ENCODE measurements at places on chromosomes 16 and 17.

DNA sequence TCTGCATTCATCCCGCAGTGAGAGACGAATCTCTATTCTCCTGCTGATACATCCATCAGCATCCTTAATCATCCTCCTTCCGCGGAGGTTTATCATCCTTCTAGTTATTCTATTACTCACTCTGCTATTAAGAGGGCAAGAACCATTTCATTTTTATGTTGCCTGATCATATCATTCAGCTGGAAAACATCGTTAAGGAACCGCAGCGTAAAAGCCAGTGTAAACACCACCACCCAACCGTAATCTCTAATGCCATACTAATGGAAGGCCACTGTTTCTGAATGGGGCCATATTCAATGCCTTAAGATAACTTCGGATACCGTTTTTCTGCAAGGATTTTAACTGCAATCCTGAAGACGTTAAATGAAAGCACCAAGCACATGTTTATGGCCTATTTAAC lies 36.7 kb upstream of the ERCC4 start:
- no peak for DNase-seq

- no peak for DNase-seq
These were observed 613 bp downstream of the ECI1 start for GRCh38 chr16:2250652-2251295.

DNA sequence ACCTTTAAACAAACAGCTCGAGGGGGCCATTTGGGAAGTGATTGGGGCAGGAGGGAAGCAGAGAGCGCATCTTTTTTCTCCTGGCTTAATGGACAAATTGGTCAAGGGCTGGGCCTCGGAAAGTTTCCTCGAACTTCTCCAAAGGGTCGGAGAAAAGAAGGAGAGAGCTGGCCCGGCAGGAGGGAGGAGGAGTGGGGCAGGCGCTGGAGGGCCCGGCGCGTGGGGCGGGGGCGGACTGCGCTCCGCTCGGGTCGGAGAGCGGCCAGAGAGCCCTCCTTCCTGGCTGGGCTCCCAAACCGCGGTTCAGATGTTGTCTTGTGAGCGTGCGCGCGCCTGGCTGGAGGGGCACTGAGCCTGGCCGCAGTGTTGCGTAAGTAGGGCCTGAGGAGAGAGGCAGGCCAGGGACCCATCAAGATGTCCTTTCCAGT lies 1.2 kb downstream of the MMP2 start:
- DNase-seq, result peak; percentile 82

GRCh38 chr16:89123001-89123830 lies 29.6 kb downstream of the ACSF3 start:
- DNase-seq, result no peak

DNA sequence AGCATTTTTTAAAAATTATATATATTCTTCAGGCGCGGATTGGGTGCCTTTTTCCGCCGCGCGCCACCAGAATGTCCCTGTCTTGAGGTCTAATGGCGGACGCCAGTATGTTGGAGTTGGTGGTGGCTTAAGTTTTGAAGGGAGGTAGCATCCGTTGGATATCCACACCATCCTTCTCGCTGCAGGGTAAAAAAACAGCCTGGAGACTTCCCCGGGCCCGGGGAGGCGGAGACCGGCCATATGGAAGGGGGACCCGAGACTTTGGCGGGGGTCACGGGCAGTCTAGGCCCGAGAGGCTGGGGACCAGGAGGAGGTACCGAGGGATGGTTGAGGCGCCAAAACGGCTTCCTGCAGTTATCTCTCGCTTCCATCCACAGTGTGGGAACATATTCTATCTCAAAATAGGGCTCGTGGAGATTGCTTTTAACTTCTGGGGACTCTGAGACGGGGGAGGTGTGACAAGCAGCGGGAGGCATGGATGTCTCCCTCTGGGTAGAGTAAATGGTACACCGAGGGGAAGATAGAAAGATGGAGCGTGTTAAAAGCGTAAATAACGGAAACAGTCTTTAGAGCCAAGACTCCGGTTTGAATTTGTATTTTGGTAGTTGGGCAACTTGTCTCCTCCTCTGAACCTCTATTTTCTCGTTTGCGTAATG lies at the start of gene SF3B3:
Gene SF3B3, plus strand, starts transcription at position 74 of the 656 bp plus-strand sequence. CDS start 2,841 bp downstream, outside the sequence.
- no peak for DNase-seq

- DNase-seq, result no peak
These were observed 15.6 kb downstream of the MRPS23 start for GRCh38 chr17:57834146-57834741.

DNA sequence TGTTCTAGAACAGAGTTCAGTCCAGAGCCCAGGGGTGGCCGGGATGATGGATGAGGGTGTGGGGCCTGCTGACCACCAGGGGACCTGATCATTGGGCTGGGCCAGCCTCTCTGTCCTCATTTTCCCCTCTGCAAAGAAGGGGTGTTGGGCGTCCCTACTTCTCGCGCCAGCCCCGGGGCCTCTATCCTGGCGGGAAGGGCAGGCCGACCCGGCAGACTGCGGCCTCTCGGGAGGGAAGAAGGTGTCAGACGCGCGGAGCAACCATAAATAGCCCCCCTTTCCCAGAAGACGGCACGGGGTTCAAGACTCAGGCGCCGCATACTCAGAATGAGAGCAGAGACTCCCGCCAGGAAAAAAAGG lies 2.0 kb upstream of the CACNA1G start:
- DNase-seq, result no peak

DNA sequence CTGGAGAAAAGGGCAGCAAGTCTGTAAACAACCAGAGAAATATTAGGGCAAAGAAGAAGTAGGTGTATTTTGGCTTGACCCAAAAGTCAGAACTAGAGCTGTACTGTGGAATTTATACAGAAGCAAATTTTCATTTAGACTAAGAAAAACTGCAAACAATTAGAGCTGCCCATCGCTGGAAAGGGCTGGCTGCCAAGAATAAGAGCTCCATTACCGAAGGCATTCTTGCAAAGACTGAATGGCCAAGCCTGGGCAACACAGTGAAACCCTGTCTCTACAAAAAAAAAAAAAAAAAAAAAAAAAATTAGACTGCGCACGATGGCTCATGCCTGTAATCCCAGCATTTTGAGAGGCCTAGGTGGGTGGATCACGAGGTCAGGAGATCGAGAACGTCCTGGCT lies 53.9 kb upstream of the TMC5 start:
- no peak for DNase-seq

GRCh38 chr17:78174346-78174869 lies 6.0 kb downstream of the SYNGR2 start:
- no peak for DNase-seq

- no peak for DNase-seq
These were observed at the start of gene OR4D1 for GRCh38 chr17:58147930-58148434. OR4D1 (plus strand) TSS chr17:58148384; CDS start chr17:58155154, 6,770 bp downstream.

DNA sequence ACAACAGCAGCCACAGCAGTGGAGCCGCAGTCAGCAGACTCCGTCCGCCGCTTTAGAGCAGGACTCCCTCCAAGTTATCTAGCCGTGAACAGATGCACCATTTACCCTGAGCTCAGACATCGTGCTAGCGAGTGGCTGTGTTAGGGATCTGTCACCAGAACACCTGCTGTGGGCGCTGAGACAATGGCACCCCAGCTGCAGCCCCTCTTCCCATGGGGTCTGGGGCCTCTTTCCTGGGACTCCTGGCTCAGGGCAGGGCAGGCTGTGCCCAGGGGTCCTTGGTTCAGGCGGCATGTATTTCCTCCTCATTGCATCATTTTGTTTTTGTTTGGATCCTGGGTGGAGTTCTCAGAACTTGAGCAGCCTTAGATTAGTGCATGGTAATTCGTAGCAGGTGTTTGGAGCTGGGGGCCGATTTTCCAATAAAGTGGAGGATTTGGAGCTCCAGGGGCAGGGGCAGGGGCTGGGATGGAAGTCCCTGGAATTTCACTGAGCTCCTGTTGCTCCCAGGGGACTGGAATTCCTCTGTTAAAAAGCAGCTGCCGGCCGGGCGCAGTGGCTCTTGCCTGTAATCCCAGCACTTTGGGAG lies 23.4 kb downstream of the NMRAL1 start:
- DNase-seq, result no peak

- DNase-seq, result no peak
These were observed 122.6 kb downstream of the SHISA6 start for GRCh38 chr17:11363565-11364117.

GRCh38 chr17:20979792-20980083 lies 63.1 kb downstream of the USP22 start:
- no peak for DNase-seq

DNA sequence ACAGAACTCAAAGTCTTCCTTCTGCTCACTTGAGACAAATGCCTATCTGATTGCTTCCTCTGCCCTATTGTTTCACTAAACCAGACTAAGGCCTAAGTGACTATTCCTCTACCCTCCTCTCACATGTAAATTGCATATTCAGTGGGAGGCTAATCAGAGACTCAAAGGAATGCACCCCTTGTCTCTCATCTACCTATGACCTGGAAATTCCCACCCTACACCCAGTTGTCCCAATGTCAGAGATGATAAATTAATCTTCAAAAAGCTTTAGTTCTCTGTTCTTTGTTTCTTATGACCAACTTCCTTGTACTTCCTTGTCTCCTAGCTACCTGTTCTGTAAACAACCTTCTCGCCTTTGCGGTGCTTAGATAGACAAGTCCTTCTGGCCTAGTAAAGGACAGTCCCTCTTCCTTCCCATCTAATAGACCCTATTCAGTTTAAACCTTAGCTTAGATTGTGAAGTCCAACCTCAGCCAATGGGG lies 76.0 kb downstream of the EMP2 start:
- DNase-seq, result no peak

- DNase-seq, result no peak
These were observed 49.3 kb downstream of the SCNN1B start for GRCh38 chr16:23351360-23351759.

DNA sequence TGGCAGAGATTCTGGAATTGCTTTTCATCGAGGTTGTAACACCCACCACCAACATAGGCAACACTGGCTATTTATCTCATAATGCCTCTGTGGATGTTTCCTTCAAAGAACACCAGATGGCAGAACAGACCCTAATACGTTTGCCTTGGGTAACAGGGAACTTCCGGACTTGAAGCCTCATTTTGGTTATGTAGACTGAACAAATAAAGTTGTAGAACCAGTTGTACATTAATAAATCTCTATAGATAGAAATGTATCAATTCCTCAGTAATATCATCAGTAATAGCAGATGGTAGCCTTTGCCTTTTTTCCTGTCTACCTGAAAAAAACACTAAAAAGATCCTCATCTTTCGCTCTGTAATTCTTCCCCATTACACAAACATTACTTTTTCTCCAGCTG lies 25.9 kb upstream of the APOH start:
- DNase-seq, result peak; percentile 80

DNA sequence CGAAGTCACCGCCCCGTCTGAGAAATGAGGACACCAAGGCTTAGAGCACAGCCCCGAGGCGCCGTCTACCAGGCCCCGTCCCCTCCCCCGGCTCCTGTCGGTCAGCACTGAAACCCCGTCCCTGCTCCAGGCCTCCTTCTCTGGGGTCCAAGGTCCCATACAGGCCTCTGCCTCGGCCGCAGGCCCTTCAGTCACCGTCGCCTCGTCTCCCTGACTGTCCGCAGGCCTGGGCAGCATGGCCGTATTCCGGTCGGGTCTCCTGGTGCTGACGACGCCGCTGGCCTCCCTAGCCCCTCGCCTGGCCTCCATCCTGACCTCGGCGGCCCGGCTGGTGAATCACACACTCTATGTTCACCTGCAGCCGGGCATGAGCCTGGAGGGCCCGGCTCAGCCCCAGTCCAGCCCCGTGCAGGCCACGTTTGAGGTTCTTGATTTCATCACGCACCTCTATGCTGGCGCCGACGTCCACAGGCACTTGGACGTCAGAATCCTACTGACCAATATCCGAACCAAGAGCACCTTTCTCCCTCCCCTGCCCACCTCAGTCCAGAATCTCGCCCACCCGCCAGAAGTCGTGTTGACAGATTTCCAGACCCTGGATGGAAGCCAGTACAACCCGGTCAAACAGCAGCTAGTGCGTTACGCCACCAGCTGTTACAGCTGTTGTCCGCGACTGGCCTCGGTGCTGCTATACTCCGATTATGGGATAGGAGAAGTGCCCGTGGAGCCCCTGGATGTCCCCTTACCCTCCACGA lies 617 bp downstream of the COASY start:
- no peak for DNase-seq

DNA sequence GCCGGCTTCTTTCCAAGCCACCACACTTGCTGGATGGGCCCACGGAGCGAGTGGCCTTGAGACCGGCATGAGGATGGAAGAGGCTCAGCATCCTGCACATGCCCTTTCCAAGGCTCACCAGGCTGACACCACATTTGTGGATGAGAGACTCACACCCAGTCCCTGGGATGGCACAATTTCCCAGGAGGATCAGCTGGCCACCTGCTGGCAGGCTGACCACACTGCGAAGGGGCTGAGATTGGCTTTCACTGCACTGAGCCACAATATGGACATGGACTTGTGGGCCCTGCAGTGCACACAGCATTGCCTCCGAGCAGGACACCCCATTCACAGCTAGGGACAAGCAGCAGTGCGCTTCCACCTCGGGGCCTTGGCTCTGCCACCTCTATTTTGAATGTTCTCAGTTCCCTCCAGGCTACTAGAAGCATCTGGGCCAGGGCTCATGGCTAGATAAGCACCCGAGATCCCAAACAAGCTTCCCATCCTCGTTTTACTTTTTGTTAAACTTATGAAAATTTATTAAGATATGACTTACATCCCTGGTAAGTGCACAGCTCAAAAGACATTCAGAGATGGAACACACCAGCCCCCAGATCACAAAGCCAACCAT lies 25.3 kb upstream of the KSR1 start:
- DNase-seq, result no peak

GRCh38 chr17:59047616-59048015 lies 59.1 kb downstream of the TRIM37 start:
- no peak for DNase-seq

DNA sequence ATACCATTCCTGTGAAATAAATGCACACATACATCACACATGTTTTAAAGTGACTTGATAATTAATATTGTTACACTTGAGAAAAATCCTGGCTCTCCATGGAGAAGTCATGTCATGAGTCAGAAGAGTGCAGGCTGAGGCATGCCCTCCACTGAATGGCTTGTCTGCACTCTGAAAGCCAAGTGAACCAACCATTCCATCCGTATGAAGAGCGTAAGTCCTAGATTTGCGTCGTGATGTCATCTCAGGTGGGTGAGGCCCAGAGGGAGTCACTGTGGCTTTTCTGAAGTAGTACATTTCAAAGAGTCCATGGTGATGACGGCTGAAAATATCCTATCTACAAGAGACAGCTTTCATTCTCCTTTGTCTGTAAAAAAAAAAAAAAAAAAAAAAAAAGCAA lies 83.5 kb upstream of the IRX5 start:
- no peak for DNase-seq

- no peak for DNase-seq
These were observed 120.7 kb upstream of the MAF start for GRCh38 chr16:79721270-79721669.

- DNase-seq, result no peak
These were observed 34.8 kb upstream of the MTSS2 start for GRCh38 chr16:70720425-70721201.

DNA sequence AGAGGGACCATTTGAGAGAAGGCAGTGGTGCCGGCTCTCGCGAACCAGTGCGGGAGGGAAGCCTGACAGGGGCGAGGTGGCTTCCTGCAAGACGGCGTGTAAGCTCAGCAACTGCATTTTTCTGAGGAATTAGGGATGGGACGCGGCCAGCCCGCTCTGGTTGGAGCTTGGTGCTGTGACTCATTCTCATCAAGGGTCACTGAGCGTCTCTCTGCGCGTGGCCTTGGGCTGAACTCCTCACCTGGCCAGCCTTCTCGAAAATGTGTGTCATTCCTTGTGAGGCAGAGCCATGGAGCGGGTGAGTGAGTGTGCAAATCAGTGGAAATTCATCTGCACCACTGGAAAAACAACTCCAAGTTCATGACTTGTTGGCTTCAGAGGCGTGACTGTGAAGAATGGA lies 52.8 kb downstream of the NTN1 start:
- DNase-seq, result no peak

Measured in astrocyte of the cerebellum (primary cell).